ENCODE measurements at places on chromosomes 2 and 18. TPM values are rescaled to one million over a fixed set of nuclear protein-coding genes. Genes with fewer than 3 reads are reported as not detected.

DNA sequence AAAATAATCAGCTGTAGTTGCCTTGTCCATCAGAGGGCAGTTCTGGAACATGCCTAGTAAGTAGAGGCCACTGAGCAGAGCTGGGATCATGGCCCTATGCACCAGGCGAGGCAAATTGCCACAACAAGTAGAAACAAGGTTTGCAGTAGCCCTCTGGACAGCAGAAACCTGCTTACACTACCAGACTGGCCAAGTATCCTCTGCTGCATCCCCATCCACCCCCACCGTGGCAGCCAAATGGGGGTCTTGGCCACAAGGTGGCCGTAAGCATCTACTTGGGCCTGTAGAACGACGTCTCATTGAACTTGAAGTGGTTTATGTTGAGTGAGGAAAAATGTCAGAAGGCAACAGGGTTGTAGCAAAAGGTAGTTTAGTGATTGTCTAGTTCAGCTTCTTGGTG lies 241.2 kb downstream of the ALPK2 start:
- no peak overlapping the region for H3K27ac ChIP-seq
- no peak for DNase-seq
- H3K27me3 ChIP-seq, result no peaks in the 10 kb centered on the region
- no peak overlapping the region for H3K4me3 ChIP-seq

DNA sequence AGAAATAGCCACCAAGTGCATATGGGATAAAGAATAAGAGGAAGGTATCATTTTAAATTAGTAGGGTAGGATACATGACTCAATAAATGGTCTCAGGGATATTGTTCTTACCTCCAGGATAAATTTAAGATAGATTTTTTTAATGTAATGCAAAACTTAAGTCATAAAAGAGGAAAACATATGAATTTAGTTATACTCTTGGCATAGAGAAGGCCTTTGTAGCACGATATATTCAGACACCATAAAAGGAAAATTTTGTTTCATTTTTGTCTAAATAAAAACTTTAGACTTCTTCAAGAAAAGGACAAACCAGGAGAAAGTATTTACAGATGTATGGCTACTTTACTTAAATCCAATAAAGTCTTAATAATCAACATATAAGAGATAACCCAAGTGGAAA lies 78.5 kb upstream of the CAB39 start:
- no peak for DNase-seq
- no peaks in the 10 kb centered on the region for H3K4me1 ChIP-seq

DNA sequence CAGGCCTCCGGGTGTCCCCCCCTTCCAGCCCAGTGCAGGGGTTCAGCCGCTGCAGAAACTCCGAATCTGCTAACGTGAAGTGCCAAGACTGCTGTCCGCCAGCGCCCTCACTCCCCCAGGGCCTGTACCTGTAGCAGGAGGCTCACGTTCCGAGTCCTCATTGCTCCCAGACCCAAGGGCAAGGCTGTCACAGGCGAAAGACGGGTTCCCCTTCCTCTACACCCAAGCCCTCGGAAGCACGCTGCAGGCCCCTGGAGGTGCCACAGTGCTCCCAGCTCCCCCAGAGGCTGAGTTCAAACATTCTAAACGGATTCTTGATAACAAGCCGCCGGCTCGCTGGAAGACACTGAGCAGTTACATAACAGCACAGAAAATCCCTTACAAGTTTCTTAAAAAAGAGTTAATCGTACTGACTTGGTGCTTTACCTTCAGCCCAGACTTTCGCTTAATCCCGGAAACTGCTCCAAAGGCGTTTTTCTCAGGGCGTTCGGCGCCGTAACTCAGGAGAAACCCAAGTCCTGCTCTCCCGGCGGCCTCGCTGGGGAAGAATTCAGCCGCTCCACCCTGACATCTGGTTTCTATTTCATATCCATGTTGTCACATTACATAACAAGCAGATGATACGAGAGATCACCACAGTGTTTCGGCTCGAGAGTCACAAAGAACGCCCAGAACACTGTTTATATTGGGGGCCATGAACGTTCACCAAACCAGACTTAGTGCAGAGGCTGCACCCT lies 92.0 kb downstream of the HDAC4 start:
- H3K27me3 ChIP-seq, result no peaks in the 10 kb centered on the region
- peaks cover 24% of the 10 kb centered on the region for H3K4me1 ChIP-seq
- H3K36me3 ChIP-seq, result no peaks in the 10 kb centered on the region
- H3K27ac ChIP-seq, result no peak overlapping the region
- no peak overlapping the region for H3K4me3 ChIP-seq

- H3K27me3 ChIP-seq, result no peaks in the 10 kb centered on the region
- no peak overlapping the region for H3K27ac ChIP-seq
- DNase-seq, result no peak
- H3K4me3 ChIP-seq, result no peak overlapping the region
Measured at GRCh38 chr18:14093307-14093915, 38.8 kb downstream of the ZNF519 start.

DNA sequence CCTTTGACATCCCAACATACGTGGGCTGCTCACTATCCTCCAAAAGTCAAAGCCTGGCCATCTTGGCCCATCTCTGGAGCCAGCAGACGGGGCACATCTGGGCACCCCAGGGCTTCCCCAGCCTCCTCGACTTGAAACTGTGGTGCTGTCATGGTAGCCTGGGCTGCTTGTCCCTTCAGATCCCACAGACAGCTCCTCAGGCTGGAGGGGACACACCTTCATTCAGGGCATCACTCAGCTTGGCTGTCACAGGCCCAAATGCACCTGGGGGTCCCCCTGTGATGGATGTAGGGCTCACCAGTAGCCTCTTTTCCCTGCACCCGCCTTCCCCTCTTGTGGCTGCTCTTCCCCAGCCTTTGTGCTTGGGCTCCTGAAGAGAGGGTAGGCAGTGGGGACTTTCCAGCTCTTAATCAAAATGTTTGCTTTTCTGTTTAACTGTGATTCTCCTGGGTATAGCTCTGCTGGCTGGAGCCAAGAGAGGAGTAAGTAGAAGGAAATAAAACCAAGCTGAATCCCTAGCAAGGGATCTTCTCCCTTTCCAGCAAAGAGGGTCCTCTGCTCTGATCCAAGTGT lies 92.3 kb downstream of the GYPC start:
- no peaks in the 10 kb centered on the region for H3K4me1 ChIP-seq
- no peak for DNase-seq
- H3K36me3 ChIP-seq, result no peaks in the 10 kb centered on the region
- H3K27me3 ChIP-seq, result no peaks in the 10 kb centered on the region
- H3K27ac ChIP-seq, result no peak overlapping the region
- no peak overlapping the region for H3K4me3 ChIP-seq

DNA sequence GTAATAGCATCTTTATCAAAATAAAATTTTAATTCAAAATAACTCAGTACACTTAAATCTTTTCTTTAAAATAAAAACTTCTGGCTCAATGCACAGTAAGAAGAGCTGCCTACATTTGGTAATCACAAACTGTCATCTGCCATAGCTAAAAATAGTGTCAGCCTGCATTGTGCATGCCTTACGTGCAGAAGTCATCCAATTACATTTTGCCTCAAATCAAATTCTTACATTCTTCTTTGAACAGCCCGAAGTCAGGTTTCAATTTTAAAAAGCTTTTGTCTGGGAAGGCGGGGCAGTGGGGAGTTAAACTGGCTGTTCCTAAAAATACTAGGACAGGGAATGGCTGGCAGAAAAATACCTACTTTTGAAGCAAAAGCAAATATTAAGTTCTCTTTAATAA lies 51.1 kb downstream of the RTN4 start:
- H3K4me3 ChIP-seq, result no peak overlapping the region
- no peak overlapping the region for H3K27ac ChIP-seq
- H3K27me3 ChIP-seq, result no peaks in the 10 kb centered on the region
- DNase-seq, result no peak
- peaks cover 7% of the 10 kb centered on the region for H3K4me1 ChIP-seq
- H3K36me3 ChIP-seq, result no peaks in the 10 kb centered on the region

DNA sequence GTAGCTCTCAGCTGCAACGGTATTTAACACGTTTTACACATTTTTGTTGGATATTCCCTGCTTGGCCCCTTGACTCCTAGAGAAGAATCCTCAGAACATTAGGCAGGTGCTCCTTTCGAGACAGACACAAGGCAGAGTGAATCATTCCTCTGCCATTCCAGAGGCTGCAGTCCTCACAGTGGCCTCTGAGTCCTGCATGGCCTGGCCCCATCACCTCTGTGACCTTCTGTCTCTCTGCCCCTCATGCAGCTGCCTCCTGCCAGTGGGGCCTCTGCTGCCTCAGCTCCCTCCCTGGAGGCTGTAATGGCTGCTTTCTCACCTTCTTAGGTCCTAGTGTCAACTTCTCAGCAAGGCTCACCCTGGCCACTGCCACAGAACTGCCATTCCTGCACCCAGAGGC lies 101.3 kb downstream of the PTPRM start:
- no peaks in the 10 kb centered on the region for H3K27me3 ChIP-seq
- peak; percentile 11 for DNase-seq
- no peaks in the 10 kb centered on the region for H3K36me3 ChIP-seq
- peaks cover 35% of the 10 kb centered on the region for H3K4me1 ChIP-seq
- H3K4me3 ChIP-seq, result no peak overlapping the region

GRCh38 chr2:219435701-219436100 lies 1.1 kb downstream of the SPEG start:
- no peaks in the 10 kb centered on the region for H3K36me3 ChIP-seq
- H3K27me3 ChIP-seq, result peaks cover 66% of the 10 kb centered on the region
- DNase-seq, result no peak
- H3K27ac ChIP-seq, result no peak overlapping the region

GRCh38 chr2:45889053-45889452 lies 237.6 kb downstream of the PRKCE start:
- H3K4me3 ChIP-seq, result no peak overlapping the region
- H3K27me3 ChIP-seq, result no peaks in the 10 kb centered on the region
- no peak overlapping the region for H3K27ac ChIP-seq
- no peaks in the 10 kb centered on the region for H3K36me3 ChIP-seq

- no peaks in the 10 kb centered on the region for H3K36me3 ChIP-seq
- no peak overlapping the region for H3K27ac ChIP-seq
- no peak overlapping the region for H3K4me3 ChIP-seq
- no peak for DNase-seq
- peaks cover 4% of the 10 kb centered on the region for H3K4me1 ChIP-seq
Measured at GRCh38 chr2:2610751-2611150, 279.7 kb upstream of the MYT1L start.

DNA sequence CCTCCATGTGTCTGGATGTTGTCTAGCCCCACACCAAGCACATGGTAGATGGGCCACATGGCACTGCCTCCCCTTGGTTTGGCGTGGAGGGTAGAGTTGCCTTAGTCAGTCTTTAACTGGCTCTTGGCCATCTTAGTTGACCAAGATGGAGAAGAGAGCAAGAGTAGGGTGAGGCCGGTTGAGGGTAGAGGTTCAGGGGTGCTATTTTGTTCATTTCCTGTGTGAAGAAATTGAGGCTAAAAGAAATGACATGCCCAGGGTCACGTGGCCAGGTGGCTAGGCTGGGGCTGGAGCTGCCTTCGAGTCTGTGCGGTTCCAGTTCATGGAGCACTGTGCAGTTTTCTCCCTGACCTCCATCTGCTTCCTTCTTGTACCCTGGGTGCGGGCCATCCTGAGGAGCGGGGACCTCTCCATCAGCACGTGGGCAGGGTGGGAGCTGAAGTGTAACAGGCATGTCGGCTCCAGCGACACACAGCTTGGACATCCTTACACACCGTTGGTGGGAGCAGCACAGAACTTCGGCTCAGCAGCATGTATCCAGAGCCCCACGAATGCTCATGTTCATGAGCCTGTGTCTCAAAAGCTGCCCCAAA lies 213.2 kb downstream of the GBX2 start:
- peaks cover 7% of the 10 kb centered on the region for H3K4me1 ChIP-seq
- H3K27ac ChIP-seq, result no peak overlapping the region
- no peaks in the 10 kb centered on the region for H3K36me3 ChIP-seq
- H3K4me3 ChIP-seq, result no peak overlapping the region
- DNase-seq, result no peak
- H3K27me3 ChIP-seq, result no peaks in the 10 kb centered on the region

GRCh38 chr2:205405752-205406151 lies 276.5 kb upstream of the NRP2 start:
- DNase-seq, result no peak
- no peak overlapping the region for H3K4me3 ChIP-seq
- H3K27me3 ChIP-seq, result no peaks in the 10 kb centered on the region
- H3K4me1 ChIP-seq, result peaks cover 13% of the 10 kb centered on the region
- no peaks in the 10 kb centered on the region for H3K36me3 ChIP-seq

DNA sequence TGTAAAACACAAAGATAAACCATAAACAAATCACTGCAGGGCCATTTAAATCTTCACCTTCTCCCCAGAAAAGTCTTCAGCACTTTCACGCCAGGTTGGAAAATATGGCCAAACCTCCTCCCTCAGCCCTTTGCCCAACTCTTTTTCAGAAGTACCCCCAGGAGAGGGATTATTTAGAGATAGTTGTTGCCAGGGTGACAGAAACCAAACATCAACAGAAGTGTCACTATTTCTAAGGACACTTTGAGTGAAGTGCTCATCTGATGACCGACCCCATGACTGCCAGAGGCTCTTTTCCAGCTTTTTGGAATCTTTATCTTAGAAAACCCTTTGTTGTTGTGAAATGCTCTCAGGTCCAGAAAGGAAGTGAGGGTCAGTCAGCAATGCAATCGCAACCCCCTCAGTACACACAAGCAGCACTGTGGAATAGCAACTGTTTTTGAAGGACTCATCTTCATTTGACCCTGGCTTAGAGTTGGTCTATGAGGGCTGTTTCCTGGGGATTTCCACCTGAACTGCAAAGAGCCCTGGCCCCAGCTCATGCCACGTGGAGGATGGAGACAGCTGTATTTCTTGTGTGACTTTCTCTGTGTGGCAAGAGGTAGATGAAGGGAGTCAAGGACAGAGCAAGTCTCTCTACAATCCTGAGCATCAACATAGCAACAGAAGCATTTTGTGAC lies 114.0 kb upstream of the STON1 start:
- H3K4me3 ChIP-seq, result no peak overlapping the region
- peaks cover 23% of the 10 kb centered on the region for H3K4me1 ChIP-seq
- H3K27me3 ChIP-seq, result no peaks in the 10 kb centered on the region
- peak; percentile 47 for DNase-seq
- no peak overlapping the region for H3K27ac ChIP-seq
- no peaks in the 10 kb centered on the region for H3K36me3 ChIP-seq

DNA sequence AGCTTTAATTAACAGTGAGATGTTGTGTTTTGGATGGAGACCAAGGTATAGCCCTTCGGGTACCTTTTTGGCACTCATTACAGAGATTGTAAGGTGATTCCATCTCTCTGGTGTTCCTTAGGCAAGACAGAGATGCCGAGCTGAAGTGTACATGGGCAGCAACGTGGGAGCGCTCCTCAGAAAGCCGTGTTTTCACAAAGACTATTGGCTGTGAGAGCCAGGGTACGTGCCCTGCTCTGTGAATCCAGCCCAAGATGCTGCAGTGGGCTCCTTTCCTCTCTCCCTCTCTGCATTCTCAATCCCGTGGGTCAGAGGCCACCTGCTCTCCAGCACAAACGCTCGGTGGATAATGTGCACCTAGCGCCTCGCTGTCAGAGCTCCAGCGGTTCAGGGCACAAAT lies 203.0 kb upstream of the EPHA4 start:
- H3K27ac ChIP-seq, result no peak overlapping the region
- no peak overlapping the region for H3K4me3 ChIP-seq
- DNase-seq, result no peak
- H3K4me1 ChIP-seq, result peaks cover 20% of the 10 kb centered on the region

- H3K27ac ChIP-seq, result no peak overlapping the region
- no peaks in the 10 kb centered on the region for H3K36me3 ChIP-seq
- H3K27me3 ChIP-seq, result no peaks in the 10 kb centered on the region
- DNase-seq, result no peak
- no peak overlapping the region for H3K4me3 ChIP-seq
Measured at GRCh38 chr2:231720987-231721966, 13.0 kb downstream of the PTMA start.

GNLY gene
- total RNA-seq, result not detected

STPG4 gene
- total RNA-seq, result not detected

IFIH1 gene
- total RNA-seq, result 0.79 TPM

MYO3B gene
- 16.8 TPM for total RNA-seq

UGT1A10 gene
- total RNA-seq, result not detected

IL36G gene
- 0.59 TPM for total RNA-seq

EML6 gene
- total RNA-seq, result 1.6 TPM

THADA gene
- total RNA-seq, result 20.5 TPM

TRABD2A gene
- 1.7 TPM for total RNA-seq

GREB1L gene
- 251 TPM for total RNA-seq

RND3 gene
- total RNA-seq, result 4.0 TPM

SERPINB4 gene
- not detected for total RNA-seq

PLEKHH2 gene
- 11.2 TPM for total RNA-seq

All from neural progenitor cell (in vitro differentiated cells).